ENCODE measurements at places on chromosomes 4 and X.

GRCh38 chr4:170775851-170776250 lies 686.1 kb upstream of the AADAT start:
- DNase-seq = no peak

GRCh38 chr4:41967392-41967791 lies 14.2 kb upstream of the DCAF4L1 start:
- DNase-seq = no peak

GRCh38 chr4:1695913-1696312 lies 11.8 kb upstream of the FAM53A start:
- no peak for DNase-seq

- DNase-seq = no peak
These were observed 31.2 kb downstream of the PRDM8 start for GRCh38 chr4:80228460-80228859.

- no peak for DNase-seq
These were observed 28.2 kb upstream of the APLN start for GRCh38 chrX:129682979-129683378.

GRCh38 chr4:177351622-177352244 lies 42.1 kb downstream of the NEIL3 start:
- DNase-seq = no peak
